ENCODE measurements at places on chromosomes 7 and 10. TPM values are rescaled to one million over a fixed set of nuclear protein-coding genes. Genes with fewer than 3 reads are reported as not detected.
A peak's percentile ranks its signal among the peaks of the same experiment; 100 is the strongest.

Gene LRWD1
- polyA plus RNA-seq: 6.5 TPM

Gene OR6B1
- not detected for polyA plus RNA-seq

DNA sequence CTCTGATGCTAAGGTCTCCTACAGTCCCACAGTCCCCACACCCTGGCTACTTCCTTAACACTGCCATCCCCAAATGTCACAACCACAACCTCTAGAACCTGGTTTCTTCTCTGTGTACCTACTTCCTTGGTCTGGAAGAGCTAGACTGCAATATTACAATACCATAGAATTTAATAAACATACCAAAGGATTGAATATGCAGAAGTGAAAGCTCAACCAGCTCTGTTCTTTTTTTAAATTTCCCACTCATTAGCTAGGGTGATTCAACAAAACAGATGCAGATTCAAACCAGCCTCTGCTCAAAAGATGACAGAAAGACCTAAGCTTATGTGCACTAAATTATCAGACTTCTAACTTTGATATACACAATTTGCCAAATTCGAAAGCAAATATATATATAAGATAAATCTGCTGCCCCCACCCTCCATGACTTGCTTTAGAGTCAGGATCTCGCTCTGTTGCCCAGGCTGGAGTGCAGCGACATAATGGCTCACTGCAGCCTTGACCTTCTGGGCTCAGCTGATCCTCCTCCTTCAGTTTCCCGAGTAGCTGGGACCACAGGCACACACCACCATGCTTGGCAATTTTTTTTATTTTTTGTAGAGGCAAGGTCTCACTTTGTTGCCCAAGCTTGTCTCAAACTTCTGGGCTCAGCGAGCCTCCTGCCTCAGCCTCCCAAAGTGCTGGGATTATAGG, 212.6 kb downstream of the CHCHD3 start:
- no peak for DNase-seq

DNA sequence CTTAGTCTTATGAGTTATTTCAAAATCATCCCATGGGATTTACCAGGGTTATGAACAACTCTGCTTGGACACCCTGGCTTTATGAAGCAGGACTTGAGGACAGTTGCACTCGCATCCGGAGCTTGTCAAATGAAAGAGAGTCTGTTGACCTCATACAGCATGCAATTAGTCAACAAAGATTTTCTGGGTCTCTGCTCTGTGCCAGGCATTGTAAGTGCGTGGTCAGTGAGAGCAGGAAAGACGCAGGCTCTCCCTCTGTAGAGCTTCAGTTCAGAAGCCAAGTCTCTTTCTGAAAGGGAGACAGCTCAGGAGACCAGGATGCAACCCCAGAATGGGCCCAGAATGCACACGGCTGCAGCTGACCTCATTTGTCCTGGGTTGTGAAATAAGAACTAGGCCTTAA, 45.5 kb upstream of the DMBT1 start:
- no peak for DNase-seq

- no peak for DNase-seq
Measured at GRCh38 chr7:45564485-45564884, 9.7 kb upstream of the ADCY1 start.

DNA sequence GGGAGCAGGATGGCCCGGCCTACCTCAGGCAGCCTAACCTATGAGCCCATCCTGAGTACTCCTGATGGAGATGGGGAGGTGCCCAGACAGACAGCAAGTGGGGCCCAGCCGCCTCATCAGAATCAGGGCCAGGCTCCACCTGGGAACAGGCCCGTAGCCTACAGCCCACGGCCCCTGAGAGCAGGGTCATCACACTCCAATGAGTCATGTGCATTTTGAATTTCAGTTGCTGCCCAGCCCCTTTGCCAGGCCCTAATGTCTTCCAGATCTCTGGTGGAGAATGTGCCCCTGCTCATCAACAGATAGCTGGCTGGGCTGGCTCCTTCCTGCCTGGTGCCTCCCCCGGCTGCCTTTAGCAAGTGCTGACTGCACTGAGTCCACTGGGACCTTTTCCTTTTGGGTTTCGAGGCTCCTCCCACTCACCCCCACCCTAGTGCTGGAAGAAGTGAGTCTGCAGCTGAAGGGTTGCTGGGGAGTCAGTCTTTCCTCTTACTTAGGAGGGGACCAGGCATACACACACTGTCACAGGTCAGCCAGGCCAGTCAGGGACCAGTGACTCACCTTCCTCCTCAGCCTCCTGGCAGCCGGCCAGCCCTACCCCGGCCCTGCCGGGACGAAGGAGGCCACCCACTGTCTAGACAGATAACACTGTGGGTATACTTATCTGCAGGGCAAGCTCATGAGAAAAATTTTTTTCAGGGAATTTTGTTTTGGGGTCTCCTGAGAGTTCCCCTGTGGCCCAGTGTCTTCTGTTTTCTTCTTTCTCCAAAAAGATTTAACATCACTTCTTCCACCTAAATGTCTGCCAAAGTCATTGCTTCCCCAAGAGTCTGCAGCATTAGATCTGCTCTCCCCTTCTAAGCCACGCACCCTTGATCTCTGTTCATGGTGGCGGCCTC, 9.1 kb upstream of the ASIC3 start:
- DNase-seq: peak; percentile 65

GRCh38 chr10:51934373-51934772, 235.0 kb upstream of the CSTF2T start:
- DNase-seq: no peak

GRCh38 chr10:99834410-99834809, 52.0 kb downstream of the ABCC2 start:
- no peak for DNase-seq

DNA sequence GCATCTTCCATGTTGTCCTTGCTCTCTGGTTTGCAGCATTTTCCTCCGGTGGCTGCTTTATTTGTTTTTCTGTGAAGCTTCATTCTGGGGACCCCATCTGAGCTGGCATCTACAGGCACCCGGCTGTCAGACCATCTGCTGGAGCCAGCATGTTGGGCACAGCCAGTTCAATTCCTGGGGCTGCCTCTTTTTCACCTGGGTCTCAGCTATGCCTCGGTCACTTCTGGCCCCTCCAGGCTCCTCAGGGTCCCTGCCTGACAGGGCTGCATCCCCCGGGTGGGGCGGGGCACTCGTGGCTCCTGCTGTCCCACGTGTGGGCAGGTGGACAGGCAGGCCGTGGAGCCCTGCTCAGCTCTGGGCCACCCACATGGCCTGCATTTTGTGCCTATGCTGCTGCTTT, 8.1 kb downstream of the SCART1 start:
- no peak for DNase-seq

Gene ZNF777
- polyA plus RNA-seq: 6.1 TPM

GRCh38 chr7:130013241-130013640, 37.9 kb downstream of the ZC3HC1 start:
- no peak for DNase-seq

DNA sequence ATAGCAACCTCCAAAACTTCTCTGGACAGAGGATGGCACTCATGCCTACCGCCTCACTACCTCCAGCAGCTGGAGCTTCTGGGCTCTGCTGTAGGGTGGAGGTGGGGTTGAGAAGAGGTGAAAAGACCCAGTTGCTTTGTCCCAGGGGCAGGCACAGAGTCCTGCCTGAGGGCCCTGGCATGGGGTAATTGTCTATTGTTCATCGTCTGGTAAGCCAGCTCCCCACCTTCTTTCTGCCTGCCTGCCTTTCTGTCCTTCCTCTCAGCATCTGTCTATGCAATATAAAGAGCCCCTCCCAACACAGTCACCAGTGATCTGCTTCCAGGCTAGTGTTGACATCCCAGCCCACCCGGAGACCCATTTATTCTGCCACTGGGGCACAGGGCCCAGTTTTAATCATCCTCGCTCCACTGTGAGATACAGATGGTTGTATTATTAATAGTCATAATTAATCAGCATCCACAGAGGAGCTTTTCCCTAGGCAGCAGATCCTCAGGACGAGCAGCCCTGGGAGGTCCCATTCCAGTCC, 39.0 kb downstream of the ZMIZ1 start:
- DNase-seq: no peak

Gene SPDYE16
- 0.06 TPM for polyA plus RNA-seq

DNA sequence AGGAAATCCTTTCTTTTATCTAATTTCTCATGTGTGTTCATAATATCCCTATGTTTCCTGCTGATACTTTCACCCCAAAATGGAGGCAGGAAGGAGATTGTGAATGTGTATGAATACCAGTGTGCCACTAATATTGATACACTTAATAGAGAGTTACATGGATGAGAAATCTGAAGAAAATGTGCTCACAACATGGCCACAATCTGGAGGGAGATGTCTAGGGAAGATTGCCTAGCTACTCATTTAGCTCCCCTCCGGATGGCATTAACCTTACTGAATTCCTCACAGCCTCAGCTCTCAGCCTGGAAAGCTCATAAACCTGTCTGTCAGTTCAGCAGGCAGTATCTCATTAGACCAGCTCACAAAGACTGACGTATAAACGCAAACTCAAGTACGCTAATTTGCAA, 23.4 kb upstream of the DMTF1 start:
- no peak for DNase-seq

DNA sequence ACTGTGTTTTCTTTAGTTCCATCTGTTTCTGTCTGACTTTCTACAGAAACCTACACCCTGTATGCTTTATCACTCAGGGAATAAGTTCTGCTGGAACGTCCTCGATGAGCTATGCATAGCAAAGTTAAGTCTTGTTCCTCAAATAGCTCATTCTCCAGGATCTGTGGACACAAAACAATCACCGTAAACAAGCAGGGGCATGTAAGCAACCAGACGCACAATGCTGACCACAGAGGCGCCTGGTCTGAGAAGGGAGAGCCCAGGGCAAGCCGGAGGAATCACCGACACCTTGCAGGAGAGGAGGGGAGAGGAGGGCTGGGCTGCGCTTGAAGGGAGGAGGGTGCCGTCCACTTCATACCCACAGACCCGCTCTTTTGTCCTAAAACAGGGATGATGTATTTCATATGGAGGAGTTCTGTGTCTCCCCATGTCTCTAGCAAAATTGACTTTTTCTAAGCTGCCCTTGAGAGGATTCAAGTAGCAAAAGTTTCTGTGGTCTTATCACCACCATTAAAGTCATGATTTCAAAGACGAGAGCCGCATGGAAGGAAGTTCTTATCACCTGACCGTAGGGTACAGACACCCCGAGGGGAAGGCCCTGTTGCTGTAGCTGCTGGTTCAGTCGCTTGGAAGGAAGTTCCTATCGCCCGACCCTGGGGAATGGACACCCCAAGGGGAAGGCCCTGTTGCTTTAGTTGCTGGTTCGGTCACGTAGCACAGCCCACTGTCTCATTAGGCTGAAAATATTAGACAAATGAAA, 14.3 kb downstream of the CALML3 start:
- no peak for DNase-seq

Gene SPOCK2
- polyA plus RNA-seq: 13.4 TPM

GRCh38 chr10:14665304-14665703, 109.4 kb downstream of the FAM107B start:
- DNase-seq: no peak

- DNase-seq: no peak
Measured at GRCh38 chr7:157399086-157399687, 62.4 kb downstream of the DNAJB6 start.

- no peak for DNase-seq
Measured at GRCh38 chr7:26444555-26444954, 152.9 kb downstream of the SNX10 start.

Gene OPN4
- 0.29 TPM for polyA plus RNA-seq

GRCh38 chr7:50657341-50657873, 92.2 kb upstream of the DDC start:
- no peak for DNase-seq

GRCh38 chr10:51617576-51618235, 81.7 kb downstream of the CSTF2T start:
- DNase-seq: no peak

Gene SPDYE1
- polyA plus RNA-seq: not detected

DNA sequence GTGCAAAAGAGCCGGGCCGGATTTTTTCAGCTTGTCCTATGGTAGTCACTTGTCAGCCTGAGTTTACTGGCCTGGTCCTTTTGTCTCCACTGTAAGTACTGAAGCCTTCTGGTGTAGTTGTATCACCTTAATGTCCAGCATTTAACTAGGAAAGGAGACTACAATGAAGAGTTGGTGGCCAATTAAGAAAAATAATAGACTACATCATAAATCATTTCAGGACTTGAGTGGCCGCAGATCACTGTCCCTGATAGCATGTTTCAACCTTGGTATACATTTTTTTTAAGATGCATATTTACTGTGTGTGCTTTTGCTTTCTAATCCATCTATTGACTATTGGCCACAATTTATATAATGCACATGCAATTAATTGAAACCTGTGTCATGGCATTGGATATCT, 6.1 kb downstream of the FZD1 start:
- DNase-seq: no peak

- DNase-seq: no peak
Measured at GRCh38 chr7:103702454-103702853, 256.4 kb upstream of the SLC26A5 start.

Gene NPSR1
- polyA plus RNA-seq: not detected

DNA sequence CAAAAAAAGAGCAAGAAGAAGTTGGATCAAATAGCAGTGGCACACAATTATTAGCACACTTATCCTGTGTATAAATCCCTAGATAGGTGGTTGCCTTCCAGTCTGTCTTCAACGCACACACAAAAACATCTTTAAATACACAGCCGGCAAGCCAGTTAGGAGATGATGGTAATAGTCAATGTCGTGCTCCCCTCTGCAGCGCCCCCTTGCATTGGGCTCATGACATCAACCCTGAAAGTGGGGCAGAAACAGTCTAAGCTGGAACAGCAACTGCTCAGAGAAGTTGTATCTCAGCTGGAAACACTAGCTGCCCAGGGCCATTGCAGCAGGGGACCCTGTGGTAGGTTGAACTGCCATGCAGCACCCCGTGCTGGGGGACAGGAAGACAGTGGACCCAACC, 179.5 kb upstream of the YAE1 start:
- DNase-seq: no peak

Gene MYL10
- polyA plus RNA-seq: not detected

Gene NPC1L1
- under 0.01 TPM for polyA plus RNA-seq

DNA sequence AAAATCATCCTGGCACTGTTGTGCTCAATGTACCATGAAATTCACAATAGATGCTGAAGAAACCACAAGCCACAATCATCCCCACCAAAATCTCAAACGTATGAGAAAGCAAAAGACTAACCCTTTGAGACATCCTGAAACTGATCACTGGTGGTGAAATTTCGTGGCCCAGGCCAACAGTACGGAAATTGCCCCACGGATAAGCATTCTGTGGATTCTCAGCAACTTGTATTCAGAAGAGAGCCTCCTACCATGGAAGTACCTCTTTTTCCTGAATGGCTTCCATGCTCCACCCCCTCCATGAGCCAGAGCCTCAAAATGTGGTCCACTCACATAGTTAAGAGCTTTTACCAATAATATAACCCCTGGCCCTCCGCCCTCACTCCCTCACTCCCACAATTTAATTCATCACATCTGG, 163.9 kb upstream of the AUTS2 start:
- DNase-seq: no peak

Gene SEMA3D
- polyA plus RNA-seq: 0.37 TPM

Gene GLCCI1
- polyA plus RNA-seq: 0.75 TPM

DNA sequence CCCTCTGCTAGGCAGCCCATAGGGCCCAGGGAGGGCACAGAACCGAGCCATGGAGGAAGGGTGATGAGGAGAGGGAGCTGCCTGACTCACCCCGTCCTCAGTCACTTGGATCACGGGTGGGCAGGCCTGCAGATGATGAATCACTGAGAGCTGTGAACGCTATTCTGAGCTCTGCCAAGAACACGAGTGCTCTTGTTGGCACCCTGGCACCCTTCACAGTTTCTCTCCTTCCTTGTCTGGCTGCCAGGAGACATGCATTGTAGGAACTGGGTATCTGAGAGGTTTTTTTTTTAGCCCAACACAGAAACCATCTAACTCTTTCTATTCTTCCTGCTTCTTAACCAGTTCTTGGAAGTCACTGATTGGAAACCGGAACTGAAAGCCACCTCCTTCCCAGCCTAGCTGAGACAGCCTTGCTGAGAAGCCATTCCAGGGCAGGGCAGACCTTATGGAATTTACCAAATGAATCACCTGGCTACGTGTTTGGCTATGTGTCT, 82.1 kb downstream of the SLC37A3 start:
- peak; percentile 40 for DNase-seq

GRCh38 chr7:135392701-135393100, 117.2 kb downstream of the CNOT4 start:
- no peak for DNase-seq

Data from heart right ventricle (tissue), 16 donors.